GM03348 (cell line): ENCODE measurements at places on chromosomes 12 and 14.

DNA sequence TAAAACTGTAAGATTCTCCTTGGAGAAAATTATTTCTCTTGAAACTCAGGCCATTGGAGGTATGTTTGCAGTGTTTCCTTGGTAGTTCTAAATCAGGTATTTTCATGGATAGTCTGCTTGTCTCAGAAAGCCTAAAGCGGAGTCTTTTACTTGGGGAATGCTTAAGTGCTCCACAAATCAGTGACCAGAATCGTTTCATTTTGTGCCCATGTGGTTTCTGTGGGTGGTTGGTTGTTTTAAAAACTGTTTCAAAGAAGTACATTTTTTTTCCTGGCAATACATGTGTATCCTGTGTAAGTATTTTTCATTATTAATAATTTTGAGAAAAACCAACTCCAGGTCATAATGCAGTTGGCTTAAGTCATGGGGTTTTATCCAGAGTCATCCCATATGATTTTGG lies 33.6 kb downstream of the CCDC91 start:
- no peak for DNase-seq

DNA sequence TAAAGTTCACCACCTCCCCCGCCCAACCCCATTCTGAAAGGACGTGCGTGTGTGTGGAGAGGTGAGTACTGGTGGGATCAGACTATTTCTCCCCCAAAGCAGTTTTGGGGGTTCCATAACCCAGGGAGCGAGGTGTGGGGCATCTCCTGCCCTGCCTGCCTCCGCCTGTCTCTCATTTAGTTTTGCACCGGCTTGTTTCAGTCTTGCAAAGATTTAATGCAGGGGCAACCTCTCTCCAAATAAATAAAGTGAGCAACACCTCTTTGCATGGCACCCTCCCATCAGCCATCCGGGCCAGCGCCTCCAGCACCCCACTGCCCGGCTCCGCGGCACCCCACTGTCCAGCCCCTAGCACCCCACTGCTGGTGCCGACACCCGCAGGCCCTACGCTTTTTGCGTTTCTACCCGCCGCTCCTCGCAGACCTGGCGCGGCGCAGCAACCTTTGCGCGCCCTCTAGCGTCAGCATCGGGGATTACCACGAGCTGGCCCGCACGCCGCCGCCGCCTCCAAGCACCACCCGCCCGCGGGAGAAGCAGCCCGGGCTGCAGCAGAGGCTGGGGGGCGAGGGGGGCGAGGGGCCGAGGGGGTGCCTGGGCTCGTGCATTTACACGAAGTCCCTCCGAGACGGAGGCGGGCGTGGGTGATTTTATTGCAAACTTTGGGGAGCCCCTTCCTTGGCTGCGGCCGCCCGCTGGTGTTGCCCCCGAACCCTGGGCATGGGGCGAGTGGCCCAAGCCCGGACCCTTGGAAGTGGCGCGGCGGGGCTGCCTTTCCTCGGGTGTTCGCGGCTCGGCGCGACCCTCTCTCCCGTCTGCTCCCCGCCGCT lies 55.8 kb upstream of the VRK1 start:
- DNase-seq = peak; percentile 91

DNA sequence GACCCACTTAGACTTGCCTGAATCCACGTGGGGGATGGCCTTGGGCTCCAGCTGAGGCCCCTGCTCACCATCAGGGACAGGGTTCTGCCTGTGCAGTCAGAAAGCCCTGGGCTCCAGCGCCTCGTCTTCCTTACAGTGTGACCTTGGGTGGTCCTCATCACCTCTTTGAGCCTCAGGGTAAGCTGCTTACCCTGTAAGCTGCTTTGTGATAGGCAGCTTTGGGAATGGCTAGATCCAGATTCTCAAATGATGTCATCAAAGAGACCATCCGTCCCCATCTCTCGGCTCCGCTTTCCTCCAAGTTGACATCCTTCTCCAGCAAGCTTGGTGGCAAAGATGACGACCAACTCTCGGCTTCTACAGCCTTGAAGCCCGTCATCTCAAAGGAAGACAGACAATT lies 127.0 kb downstream of the ADCK1 start:
- DNase-seq = no peak

DNA sequence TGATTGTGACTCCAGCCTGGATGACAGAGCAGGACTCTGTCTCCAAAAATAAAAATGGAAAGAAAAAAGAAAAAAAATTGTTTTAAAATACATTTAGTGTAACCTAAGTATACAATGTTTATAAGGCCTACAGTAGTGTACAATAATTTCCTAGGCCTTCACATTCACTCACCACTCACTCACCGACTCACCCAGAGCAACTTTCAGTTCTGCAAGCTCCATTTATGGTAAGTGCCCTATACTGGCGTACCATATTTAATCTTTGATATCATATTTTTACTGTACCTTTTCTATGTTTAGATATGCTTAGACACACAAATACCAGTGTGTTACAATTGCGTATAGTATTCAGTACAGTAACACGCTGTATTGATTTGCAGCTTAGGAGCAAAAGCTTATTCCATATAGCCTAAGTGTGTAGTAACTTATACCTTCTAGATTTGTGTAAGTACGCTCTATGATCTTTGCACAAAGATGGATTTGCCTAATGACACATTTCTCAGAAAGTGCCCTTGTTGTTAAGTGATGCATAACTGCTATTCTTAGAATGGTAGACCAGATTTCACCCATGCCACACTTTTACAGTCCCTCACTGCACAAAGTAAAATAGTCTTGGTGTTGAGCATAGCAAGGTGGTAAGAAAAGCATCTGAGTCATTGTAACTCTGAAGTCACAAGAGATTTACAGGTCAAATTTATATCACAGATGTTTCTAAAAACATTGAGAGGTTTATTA lies 151.9 kb downstream of the LRRK2 start:
- no peak for DNase-seq

DNA sequence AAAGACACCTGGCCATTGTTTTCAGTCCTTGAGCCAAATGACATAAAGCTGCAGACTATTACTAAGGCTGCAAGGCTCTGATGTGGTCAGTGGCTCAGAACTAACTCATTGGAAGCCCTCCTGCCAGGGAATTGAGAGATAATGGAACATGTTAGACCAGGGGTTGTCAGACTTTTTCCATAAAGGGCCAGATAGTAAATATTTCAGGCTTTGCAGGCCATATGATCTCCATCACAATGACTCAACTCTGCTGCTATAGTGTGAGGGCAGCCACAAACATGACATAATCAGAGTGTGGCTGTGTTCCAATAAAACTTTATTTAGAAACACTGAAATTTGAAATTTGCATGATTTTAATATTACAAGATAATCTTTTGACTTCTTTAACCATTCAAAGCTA lies 140.3 kb downstream of the TMEM30B start:
- no peak for DNase-seq

GRCh38 chr14:101796479-101796878 lies 35.0 kb downstream of the PPP2R5C start:
- DNase-seq = no peak

DNA sequence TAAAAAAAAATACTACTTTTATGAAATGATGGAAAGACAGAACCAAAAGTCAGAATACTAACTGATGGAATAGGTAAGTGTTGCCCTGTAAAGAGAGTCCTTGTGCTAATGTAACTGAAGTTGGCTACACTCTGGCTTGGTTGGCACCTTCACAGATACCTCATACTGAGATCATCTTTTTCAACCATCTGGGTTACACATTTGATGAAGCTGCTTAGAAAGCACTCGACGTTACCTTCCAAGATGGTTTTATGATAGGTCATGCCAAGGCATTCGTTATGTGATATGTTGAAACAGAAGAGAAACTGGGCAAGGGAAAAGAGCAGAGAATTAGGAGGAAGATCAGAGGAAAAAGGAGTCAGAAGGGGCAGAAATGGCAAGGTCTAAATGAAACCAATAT lies 203.8 kb downstream of the ADAMTS20 start:
- peak; percentile 4 for DNase-seq

DNA sequence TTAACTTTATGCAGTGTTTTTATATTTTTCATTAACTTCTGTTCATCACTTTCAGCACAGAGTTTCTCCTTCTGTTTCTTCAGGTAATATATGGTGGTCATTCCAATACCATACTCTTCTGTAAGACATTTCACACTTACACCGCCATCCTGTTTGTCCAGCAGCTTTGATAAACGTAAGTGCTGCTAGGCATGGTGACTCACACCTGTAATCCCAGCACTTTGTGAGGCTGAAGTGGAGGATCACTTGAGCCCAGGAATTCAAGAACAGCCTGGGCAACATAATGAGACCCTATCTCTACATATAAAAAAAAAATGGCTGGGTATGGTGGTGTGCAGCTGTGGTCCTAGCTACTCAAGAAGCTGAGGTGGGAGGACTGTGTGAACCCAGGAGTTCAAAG lies 55.8 kb downstream of the EXOC5 start:
- DNase-seq = no peak

DNA sequence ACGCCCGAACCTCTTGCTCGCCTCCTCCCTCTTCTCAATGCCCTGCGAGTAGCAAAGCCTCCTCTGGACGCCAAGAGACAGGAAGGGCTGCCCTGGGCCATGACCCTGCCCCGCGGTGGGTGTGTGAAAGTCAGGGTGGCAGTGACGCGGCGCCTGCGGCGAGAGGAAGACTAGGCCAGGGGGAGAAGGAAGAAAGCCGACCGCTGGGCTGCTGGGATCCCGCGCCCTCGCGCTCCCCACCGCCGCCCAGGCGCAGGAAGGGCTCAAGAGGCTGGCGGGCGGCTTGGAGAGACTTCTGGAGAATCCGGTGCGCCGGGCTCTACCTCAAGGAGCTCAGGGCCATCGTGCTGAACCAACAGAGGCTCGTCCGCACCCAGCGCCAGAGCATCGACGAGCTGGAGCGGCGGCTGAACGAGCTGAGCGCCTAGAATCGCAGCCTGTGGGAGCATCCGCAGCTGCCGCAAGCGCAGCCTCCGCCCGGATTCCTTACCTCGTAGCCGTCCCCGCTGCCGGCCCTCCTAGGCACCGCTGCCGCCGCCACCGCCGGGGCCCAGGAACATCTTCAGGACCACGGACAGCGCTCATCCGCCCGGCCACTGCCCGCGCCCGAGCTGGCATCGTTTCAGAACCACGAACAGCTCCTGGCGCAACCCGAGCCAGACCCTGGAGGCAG lies 105.0 kb upstream of the PRB2 start:
- DNase-seq = peak; percentile 89

- DNase-seq = no peak
Observed at GRCh38 chr12:93740751-93741150, 63.6 kb downstream of the CRADD start.

DNA sequence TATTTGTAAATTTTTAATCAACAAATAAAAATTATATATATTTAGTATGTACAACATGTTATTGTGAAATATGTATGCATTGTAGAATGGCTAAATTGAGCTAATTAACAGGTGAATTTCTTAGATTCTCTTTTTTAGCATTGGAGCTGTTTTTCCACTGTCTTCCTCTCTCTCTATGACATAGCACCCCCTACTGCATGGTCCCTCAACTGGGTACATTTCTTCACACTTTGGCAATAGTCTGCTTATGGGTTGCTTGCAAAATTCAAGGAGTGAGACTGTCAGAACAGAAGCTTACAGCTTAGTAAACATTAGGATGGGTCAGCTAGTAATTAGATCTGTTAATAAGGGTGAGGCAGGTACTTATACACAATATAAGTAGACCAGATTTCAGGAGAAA lies 658.5 kb upstream of the MGAT4C start:
- peak; percentile 60 for DNase-seq

GRCh38 chr14:61891170-61891569 lies 128.9 kb downstream of the SNAPC1 start:
- DNase-seq = no peak

DNA sequence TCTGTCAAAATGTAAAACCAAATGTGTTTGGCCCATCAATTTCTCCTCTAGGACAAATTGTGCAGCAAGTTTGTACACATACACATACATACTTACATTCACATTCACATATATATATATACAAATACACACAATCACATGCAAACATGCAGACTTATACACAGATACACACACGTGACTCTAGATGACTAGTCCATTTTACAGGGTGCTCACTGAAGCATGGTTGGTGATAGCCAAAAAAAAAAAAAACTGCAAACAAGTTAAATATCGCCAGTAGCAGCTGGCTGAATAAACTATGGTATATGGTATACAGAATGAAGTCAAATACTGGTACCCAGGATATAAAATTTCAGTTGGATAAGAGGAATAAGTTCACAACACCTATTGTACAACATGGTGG lies 77.9 kb downstream of the SLC25A21 start:
- no peak for DNase-seq

GRCh38 chr14:32449648-32450047 lies 120.5 kb downstream of the AKAP6 start:
- DNase-seq = no peak

- DNase-seq = no peak
Observed at GRCh38 chr14:101775826-101776225, 14.3 kb downstream of the PPP2R5C start.

DNA sequence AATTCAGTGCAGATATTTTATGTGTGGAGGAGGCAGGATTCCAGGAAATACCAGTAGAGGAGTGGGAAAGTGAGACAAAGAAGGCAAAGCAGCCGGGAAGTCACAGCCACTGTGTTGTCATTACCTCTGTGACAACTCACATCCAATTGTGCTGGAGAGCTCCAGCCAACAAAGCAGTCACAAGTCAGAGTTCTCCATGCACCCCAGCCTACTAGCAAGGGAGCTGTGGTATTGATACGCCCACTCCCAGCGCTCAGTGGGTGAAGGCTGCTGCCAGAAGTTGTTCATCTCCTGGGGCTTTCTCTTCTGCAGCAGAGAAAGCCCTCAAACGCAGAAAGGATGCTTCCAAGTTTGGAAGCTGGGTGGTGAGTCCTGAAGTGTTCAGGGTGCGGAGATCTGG lies 93.9 kb downstream of the DICER1 start:
- DNase-seq = no peak

GRCh38 chr14:32286602-32287001 lies 42.5 kb upstream of the AKAP6 start:
- no peak for DNase-seq

GRCh38 chr12:100473716-100474150 lies at the start of gene NR1H4:
TSS of gene NR1H4 (plus strand) at chr12:100473866. CDS start at chr12:100493324, 19,458 bp downstream.
- DNase-seq = peak; percentile 16

DNA sequence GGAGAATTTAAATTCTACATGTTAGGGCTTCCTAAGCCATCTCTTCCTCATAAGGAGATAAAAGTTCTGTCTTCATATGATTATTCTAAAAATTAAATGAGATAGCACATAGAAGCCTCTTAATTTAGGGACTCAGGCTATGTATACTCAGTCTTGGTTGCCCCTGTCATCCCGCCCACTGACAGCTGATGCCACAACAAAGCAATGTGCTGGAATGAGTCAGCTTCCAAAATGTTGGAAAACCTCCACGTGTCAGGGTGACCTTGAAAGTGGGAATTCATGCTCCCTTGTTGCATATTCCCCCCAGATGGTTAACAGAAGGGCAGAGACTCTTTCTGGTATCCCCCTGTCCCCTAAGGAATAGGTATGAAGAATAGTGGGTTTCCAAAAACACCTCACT lies 238.0 kb upstream of the DDHD1 start:
- peak; percentile 50 for DNase-seq
